NCI-H774 (cell line): ENCODE measurements at places on chromosomes 11 and 22.
A peak's percentile ranks its signal among the peaks of the same experiment; 100 is the strongest.

GRCh38 chr11:77074205-77074604 is 7.4 kb downstream of the CAPN5 start:
- DNase-seq: no peak

DNA sequence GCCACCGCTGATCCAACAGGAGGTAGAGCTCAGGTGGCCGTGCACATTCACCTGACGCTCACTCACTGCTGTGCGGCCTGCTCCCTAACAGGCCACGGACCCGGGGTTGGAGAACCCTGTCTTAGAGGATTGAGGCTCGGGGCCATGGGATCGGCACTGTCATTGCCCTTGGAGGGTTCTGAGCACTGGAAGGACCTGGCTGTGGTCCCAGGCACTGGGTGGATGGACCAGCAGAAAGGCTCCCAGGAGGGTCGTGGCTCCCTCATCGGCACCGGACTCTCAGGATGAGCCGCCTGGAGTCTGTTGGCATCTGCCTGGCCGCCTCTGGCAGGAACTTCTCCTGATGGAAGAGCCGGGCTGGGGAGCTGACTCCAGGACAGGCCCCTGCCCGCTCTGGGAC is 6.5 kb downstream of the KCNQ1 start:
- no peak for DNase-seq

DNA sequence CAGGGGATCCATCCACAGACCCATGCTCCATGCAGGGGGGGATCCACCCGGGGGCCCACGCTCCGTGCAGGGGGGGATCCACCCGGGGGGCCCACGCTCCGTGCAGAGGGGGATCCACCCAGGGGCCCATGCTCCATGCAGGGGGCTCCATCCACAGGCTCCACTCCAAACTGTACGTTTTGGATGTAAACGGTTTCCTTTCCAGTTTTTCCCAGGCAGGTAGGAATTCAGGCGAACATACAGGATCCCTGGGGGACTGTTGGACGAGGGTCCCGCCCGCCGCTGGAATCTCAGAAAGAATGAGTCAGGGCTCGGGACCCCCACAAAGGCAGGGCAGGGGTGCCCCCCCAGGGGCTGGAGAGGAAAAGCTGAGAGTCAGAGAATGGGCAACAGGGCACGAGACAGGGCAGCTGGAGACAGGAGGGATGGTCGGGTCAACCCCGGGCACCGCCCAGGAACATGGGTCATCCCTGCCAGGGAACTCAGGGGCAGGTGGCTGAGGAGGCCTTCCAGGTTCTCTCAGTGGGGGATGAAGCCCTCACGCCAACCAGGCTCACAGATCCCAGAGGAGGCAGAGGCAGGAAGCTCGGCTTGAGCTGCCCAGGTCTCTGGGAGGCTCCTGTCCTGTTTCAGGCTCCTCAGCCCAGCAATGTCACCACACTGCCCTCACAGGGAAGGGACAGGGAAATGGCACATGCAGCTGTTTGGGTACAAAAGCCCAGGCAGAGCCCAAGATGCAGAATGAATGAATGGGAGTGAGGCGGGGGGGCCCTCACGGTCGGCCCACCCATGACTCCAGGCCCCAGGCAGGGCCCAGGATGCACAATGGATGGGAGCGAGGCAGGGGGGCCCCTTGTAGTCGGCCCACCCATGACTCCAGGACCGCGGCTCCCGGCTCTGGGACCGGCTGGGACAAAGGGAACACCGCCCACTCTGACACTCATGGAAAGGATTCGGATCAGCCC is 200.2 kb downstream of the BRD1 start:
- DNase-seq: no peak

GRCh38 chr11:44651535-44652155 is 75.1 kb upstream of the TSPAN18 start:
- no peak for DNase-seq

DNA sequence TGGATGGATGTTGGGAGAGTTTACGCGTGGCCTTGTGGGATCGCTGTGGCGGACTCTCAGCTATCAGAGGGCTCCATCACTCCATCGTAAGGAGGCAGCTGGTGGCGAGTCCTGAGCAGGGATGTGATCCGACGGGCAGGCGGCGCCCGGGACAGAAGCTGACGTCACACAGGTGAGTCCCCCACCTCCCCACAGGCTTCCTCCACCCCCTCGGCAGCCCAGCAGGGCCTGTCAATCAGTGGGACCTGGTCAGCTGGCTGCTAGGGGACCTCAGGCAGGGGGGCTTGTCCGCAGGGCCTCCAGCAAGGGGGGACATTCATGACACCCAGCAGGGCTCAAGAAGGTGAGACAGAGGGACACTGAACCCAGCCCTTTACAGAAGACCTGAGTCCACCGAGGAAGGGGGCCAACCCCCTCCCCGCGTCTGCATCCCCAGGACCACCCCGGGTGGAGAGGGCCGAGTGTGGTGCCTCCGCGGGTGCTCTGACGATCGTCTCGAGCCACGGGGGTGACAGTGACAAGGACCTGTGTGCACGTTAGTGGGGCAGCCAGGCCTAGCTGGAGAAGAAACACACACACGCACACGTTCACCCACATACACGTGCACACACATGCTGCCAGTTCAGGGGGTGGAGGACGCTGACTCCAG is 7.1 kb downstream of the HRAS start:
- no peak for DNase-seq

- no peak for DNase-seq
Measured at GRCh38 chr22:33028234-33028633, 29.9 kb downstream of the SYN3 start.

GRCh38 chr11:34846467-34846866 is 69.7 kb downstream of the APIP start:
- DNase-seq: no peak

DNA sequence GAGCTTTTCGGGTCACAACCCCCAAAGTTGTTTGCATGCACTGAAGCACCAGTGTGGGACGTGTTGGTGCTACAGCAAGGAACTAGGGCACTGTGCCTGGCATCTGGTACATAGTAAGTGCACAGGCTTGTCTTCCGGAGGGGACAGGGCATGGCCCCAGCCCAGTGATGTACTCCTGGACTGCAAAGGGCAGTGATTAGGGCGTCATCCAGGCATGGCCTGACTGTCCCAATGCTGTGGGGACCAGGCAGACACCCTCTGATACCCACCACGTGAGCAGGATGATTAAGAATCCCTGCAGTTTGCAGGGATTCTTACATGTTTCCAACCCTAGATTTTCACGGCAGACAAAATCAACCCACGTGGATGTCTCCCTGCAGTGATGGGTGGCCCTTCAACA is 50.0 kb upstream of the RFPL3 start:
- DNase-seq: no peak

DNA sequence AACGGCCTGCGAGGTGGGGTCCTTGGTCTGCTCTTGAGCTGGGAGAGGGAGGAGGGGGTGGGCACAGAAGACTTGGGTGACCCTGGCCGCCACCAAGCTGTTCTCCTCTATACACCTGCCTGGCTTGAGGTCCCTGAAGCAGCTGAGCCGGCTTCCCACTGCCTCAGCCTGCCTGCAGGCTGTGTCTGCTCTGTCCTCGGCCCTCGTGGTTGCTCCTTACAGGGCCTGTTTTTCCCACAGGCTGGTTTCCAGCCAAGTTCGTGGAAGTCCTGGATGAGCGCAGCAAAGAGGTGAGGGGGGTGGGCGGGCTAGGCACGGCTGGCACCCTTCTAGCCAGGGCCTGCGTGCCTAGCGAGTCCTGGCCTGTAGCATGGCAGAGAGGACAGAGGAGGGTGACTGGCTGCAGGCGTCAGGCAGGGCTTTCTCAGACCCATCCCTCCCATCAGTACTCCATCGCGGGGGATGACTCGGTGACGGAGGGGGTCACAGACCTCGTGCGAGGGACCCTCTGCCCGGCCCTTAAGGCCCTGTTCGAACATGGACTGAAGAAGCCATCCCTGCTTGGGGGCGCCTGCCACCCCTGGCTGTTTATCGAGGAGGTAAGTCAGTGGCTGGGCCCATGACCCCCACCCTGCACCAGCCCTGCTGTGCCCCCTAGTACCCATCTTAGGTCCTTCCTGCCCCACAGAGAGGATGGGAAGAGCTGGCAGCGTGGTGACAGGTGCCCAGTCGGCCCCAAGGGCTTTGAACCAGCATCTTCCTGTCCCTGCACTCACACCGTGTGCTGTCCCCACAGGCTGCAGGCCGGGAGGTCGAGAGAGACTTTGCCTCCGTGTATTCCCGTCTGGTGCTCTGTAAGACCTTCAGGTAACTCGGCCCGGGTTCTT is 37.7 kb downstream of the SGSM3 start:
- no peak for DNase-seq

GRCh38 chr11:1876361-1877063 is 15.2 kb downstream of the PRR33 start:
- no peak for DNase-seq

- DNase-seq: peak; percentile 43
Measured at GRCh38 chr11:46414466-46414796, 22.9 kb upstream of the CHRM4 start.
